ENCODE measurements at places on chromosomes 5 and 9.

- no peak for DNase-seq
Measured at GRCh38 chr5:32814620-32815019, 103.5 kb downstream of the NPR3 start.

GRCh38 chr5:81140943-81141342 is 92.2 kb upstream of the CKMT2 start:
- no peak for DNase-seq

- no peak for DNase-seq
Measured at GRCh38 chr5:178487911-178488600, 102.1 kb downstream of the COL23A1 start.

DNA sequence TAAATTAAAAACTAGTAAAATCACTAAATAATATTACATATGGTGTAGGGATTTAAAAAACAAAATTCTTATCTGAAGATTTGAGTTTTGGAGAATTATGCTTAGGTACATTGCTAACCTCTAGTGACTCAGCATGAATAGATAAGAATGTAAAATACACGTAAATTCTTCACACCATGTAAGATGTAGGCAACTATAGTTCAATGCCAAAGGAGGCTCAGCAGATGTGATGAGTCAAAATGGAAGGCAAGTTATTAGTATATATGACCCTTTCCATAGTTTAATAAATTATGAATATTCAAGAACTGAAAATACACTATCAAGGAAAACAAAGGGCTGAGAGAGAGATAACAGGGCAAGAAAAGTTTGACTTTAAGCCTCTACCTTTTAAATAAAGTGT is 79.0 kb downstream of the MRPS30 start:
- no peak for DNase-seq

DNA sequence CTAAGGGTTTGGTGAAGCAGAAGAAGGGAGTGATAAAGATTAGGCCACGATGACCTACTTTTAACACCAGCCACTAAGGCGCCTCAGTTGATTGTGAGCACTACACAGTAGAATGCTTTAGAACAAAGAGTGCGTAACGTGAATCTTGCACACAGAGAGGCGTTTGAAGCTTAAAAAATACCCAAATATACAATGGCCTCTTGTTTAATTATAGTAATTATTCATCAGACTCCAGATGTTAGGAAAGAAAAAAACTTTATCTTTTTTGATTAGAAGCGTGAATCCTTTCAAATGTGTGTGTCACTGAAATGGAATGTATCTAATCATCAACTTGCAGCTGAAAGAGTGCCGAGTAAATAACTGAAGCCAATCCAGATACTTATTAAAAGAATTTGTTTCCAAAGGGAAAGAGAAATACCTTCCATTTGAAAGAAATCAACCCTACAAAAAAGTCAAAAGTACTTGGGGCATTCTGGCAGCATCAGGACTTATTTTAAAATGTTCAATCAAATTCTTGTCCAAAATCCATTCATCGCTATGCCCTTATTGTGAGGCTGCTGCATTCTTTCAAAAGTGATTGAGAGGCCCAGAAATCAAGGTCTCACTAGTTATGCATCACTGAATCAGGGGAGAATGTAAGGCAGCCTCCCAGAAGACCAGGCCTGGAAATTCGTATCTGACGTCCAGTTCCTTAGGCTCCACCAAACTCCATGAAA is 337.5 kb downstream of the ZNF608 start:
- DNase-seq = no peak

- DNase-seq = no peak
Measured at GRCh38 chr9:96084331-96084734, 208.8 kb downstream of the ERCC6L2 start.

DNA sequence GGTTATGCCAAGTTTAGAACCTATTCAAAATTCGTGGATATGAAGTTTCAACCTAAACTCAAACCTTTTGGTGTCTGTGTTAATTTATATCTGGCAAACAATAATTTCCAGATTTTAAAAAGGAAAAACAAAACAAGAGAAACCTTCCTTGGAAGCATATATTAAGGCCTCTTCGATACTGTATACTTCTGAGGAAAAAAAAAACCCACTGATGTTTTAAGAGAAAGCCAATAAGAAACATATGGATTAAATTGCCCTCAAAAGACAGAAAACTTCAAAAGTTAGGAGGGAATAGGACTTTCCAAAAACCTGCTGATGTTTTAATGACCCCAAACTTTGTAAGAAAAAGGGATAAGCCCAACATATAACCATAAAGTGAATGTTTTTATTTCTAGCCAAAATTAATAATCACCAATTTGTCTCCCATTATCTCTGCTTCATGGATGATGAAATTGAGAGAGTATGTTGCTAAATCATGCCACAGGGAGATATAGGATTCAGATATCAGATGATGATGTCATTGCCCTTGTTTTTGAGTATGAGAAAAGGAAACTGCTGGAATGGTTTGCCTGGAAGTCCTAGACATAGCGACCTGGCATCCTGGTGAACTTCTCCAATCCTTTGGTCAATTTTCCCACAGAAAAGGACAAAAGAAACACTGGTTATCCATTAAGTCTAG is 423.9 kb downstream of the DMRT2 start:
- no peak for DNase-seq

DNA sequence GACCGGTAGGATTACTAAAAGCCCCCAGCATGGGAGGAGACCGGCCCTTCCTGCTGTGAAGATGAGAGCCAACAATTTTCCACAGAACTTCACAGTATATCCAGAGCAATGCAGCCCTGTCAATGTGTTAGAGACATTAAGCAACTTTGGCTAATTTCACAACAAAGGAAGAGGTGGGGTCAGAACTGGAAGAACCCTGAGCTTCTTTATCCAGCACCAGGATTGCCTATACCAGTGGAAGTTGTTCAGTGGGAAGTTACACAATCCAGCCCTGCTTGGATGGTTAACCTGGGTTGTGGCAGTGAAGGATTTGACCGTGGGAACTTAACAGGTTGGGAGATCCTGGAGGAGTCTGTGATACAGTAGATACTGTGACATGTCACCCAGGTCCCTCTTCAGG is 197.0 kb downstream of the FBN2 start:
- DNase-seq = no peak
